ENCODE measurements at places on chromosomes 12 and 14. TPM values are rescaled to one million over a fixed set of nuclear protein-coding genes. Genes with fewer than 3 reads are reported as not detected.

Gene FUT8
- 24.8 TPM for total RNA-seq

Gene NOVA1
- 41.6 TPM for total RNA-seq

Gene STAB2
- under 0.01 TPM for total RNA-seq

Gene AVPR1A
- total RNA-seq = 24.4 TPM

Gene NAB2
- total RNA-seq = 20.9 TPM

Gene AJUBA
- total RNA-seq = 4.0 TPM

Gene BATF
- total RNA-seq = 13.4 TPM

Gene DLST
- total RNA-seq = 111 TPM

Gene TAS2R9
- total RNA-seq = not detected

Gene CRACR2A
- 11.8 TPM for total RNA-seq
